ENCODE measurements at places on chromosomes 4 and X.

GRCh38 chr4:33914386-33914785 lies 2329.9 kb downstream of the ARAP2 start:
- DNase-seq = no peak

DNA sequence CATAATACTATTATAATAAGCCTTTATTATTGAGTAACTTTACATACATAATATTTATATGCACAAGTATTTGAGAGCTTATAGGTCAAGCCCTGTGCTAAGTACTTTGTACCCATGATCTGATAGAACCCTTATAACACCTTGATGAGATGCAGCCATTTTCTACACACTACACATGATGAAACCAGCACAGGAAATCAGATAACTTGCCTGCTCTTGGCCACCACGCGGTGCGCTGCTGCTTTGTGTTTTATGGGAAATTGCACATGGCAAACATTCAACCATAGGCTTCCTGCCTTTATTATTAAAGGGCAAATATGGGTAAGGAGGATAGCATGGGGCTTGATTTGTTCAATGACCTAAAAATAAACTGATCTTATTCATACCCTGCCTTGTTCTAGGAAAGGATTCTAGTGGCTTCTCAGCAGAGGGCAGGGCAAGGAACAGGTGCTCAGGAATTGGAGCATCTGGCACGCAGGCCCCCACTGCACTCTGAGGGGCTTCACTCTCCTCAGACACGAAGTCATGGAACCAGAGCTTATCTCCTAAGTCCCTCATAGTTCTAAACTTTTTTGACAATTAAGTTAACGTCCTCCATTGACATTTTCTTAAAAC lies 31.6 kb upstream of the NAP1L5 start:
- no peak for DNase-seq

DNA sequence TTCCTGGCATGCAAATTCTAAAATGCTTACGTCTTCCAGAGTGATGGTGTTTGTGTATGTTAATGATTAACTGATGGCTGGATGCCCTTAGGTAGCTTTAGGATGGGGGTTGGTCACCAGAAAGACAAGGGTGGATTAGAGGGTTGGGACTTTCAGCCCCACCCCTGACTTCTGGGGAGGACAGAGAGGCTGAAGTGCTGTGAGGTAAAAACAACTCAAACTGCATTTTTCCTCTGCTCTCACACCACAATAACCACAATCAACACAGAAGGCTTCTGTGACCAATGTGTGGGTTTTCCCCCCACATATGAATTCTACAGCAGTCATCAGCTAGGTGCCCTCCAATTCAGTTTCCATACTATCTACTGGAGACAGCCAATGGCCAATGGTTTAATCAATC lies 18.7 kb upstream of the DDIT4L start:
- no peak for DNase-seq

- no peak for DNase-seq
Measured at GRCh38 chr4:173272314-173272713, 61.8 kb downstream of the HMGB2 start.

GRCh38 chr4:78552389-78553042 lies 946 bp downstream of the ANXA3 start:
- DNase-seq = no peak

- DNase-seq = no peak
Measured at GRCh38 chrX:25144043-25144940, 128.5 kb upstream of the ARX start.

DNA sequence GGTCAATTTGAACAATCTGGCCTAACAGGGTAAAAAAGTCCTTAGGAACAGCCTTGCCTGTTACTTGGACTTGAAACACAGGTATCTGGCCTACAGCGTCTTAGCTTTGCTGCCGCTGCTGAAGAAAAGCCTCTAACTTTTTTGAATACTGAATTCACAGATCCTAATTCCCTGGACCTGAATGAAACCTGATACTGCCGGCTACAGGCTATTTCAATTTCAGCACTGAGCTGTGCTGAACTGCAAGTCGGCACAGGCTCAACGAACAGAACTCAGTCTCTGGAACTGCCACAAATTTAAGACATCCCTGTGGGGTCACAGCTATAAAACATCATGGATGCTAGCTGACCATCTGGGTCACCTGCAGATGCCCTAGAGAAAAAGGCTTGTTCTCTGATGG lies 7.2 kb downstream of the NR0B1 start:
- DNase-seq = no peak

GRCh38 chrX:48711929-48712505 lies 15.5 kb downstream of the SUV39H1 start:
- DNase-seq = no peak

- DNase-seq = no peak
Measured at GRCh38 chr4:42483426-42484379, 86.4 kb downstream of the SHISA3 start.

- no peak for DNase-seq
Measured at GRCh38 chr4:104425948-104426347, 68.7 kb downstream of the CXXC4 start.

DNA sequence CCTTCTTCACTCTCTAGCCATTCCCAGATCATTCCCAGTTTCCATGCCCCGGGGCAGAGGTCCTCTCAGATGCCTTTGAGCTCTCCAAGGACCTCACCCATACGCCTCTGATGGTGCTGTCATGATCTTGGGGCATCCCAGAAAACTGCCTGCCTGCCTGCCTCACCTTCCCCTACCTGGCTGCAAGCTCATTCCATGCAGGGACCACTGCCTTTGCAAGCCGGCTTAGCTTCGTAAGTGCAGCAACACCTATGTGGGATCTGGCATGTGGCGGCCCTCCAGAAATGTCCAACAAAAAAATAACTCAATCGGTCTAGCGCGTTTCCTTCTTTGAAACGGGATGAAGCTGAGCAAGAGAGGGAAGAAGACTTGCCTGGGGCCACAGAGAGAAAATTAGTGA lies 53.0 kb downstream of the C4orf50 start:
- DNase-seq = no peak

DNA sequence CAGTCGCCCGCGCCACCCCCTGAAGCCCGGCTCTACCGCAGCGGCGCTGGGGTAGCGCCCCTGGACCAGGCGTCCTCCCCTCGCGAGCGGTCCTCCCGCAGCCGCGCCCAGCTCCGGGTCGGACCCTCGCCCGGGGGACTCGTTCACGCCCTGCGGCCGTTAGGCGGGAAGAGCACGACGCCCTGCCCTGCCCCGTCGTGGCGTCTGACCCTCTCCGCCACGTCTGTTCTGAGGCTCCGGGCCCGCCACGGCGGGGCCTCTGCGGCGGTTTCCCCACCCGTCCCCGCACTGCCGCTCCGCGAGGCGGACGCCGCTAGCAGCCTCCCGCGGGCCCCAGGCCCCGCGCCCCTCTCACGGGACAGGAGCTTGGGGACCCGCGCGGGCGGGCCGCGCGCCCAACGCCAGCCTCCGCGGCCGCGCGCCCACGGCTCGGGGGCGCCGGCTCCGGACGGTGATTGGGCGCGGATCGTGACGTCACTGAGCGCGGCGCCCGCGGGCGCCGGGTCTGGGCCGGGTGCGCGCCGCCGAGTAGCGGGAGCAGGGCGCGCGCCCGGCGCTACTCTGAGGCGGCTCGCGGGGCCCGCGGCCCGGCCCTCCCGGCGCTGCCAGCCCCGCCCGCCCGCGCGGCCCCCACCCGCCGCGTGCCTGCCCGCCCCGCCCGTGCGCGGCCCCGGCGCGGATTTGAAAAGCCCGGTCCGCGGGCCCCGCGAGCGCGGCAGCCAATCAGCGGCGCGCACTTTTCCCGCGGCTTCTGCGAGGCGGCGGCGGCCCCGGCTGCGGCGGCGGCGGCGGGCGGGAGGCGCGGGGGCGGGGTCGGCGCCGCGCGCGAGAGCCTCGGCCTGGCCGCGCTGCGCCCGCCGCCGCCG lies at the start of gene NSD2:
Gene NSD2, plus strand, starts transcription at position 816 of the 866 bp plus-strand sequence. CDS start 29,262 bp downstream, outside the sequence.
- DNase-seq = peak; percentile 88

- no peak for DNase-seq
Measured at GRCh38 chrX:40853004-40853815, 117.9 kb upstream of the MED14 start.

DNA sequence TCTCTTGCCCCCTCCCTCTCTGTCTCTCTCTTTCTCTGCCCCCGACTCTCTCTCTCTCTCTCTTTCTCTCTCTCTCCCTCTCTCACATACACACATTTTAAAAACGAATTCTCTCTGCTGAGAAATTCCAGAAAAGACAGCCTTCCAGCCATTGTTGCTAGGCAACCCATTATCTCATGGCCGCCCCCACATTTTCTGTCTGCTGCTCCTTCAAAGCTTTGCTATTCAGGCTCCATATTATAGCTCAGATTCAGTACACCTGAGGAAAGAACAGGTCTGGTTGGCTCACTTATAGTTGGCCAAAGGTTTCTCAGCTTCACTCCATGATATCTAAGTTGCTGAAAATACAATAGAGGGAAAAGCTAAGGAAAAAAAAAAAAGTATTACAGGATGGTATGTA lies 174.4 kb upstream of the RADX start:
- no peak for DNase-seq

DNA sequence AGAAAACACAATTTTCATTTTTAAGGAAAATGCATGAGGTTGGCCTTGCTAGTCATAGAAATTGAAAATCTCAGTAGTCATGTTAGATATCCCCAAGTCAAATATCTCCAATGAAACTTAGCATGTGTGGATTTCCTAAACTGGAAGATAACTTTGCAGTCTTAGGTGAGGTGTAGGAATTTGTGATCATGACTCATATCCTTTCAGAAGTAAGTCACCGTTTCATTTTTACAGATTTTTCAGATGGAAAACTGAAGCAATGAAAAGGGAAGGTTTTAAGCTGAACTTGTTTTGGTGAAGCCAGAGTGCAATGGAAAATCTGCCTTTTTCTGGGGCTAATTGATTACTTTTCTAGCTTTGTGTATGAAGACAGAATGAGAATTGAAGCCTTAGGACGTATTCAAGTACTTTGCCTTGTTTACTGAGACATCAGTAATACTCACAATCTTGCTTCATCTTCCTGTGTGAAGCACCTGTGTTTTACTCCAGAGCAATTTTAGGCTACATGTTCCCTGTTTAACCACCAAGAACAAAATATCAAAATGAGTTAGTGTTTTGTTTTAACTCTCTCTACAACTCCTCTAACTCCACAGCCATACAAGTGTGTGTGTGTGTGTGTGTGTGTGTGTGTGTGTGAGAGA lies 1662.8 kb upstream of the ADGRL3 start:
- no peak for DNase-seq

GRCh38 chr4:70277121-70277520 lies 34.7 kb downstream of the CSN3 start:
- DNase-seq = no peak

DNA sequence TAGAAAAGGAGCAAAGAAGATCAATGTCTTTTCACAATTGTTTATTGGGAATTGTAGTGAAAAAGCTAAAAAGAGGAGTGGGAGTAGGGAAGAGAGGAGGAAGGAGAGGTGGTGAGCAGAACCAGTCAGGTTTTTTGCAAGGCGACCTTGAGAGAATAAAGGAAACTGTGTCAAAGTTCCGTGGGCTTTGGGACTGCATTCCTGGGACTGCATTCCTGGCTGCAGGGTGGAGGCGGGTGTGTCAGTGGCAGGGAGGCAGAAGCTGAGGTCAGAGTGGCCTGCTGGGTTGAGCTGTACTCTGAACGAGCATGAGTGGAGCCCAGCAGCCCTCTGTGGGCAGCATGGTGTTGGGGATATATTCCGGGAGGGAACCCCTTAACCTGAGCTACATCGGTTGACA lies 66.8 kb upstream of the UCP1 start:
- DNase-seq = no peak

DNA sequence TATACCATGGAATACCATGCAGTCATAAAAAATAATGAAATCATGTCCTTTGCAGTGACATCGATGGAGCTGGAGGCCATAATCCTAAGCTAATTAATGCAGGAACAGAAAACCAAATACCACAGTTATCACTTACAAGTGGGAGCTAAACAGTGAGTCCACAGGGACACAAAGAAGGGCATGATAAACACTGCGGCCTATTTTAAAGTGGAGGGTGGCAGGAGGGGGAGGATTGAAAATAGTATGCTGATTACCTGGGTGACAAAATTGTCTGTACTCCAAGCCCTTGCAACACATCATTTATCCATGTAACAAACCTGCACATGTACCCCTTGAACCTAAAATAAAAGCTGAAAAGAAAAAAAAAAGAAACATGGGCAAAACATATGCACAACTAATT lies 16.7 kb upstream of the SLC9B1 start:
- no peak for DNase-seq

- DNase-seq = peak; percentile 12
Measured at GRCh38 chr4:76950052-76950955, 752 bp downstream of the SEPTIN11 start.

- no peak for DNase-seq
Measured at GRCh38 chrX:2697741-2698299, 6.7 kb downstream of the CD99 start.

DNA sequence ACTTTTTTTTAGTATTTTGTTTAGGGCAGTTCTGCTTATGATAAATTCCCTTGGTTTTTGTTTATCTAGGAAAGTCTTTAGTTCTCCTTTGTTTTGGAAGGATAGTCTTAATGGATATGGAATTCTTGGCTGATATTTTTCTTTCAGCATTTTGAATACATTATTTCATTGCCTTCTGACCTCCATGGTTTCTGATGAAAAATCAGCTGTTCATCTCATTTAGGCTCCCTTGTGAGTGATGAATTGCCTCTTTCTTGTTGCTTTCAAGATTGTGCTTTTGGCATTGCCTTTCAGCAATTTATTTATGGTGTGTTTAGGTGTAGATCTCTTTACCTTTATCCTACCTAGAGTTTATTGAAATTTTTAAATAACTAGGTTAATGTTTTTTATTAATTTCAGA lies 41.5 kb upstream of the LCORL start:
- no peak for DNase-seq

- DNase-seq = no peak
Measured at GRCh38 chr4:66225539-66225938, 555.2 kb upstream of the EPHA5 start.

- DNase-seq = no peak
Measured at GRCh38 chr4:70706516-70706915, 15.2 kb upstream of the RUFY3 start.

DNA sequence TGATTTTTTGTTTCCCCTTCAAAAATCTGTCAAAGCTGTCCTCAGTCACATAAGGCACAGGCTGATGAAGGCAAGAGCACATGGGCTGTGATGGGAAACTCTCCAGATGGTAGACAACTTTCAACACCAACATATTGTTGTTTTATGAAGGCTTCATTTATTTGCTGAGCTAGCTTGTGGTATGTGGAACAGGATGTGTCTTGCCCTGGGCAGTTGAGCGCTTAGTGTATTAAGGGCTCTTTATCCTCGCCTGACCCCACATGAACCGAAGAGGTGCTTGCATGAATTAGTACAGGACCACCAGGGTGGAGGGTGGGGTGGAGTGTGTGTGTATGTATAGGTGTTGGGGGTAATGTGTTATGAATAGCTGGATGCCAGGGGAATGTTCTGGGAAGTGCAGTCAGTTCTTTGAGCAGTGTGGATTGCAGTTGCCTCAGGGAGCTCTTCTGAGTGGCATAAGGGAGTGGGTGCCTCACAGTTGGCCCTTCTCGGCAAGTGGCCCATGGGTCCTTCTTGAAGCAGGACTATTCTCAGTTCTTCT lies 103.1 kb downstream of the PHEX start:
- DNase-seq = no peak

DNA sequence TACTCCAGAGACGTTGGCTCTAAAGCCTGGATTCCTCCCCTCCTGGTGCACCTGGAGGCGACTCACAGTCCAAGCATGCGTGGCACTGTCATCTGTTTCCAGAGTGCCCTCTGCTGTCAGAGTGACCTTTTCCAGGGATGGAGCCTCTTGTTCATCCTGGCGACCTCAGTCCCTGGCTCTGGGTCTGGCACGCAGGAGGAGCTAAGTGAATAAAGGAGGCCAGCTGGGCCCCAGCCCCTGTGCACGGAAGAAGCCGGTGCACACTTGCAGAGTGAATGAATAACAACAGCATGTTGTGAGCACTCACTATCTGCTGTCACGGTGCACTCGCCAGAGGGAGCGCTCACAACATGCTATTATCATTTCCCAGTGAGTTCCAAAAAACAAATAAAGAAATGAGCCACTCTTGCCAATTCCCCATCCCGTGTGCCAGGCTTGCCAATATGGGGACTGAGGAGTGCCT lies 27.8 kb upstream of the PSAPL1 start:
- DNase-seq = no peak
